ENCODE measurements at places on chromosomes 11 and 22. TPM values are rescaled to one million over a fixed set of nuclear protein-coding genes. Genes with fewer than 3 reads are reported as not detected.

DNA sequence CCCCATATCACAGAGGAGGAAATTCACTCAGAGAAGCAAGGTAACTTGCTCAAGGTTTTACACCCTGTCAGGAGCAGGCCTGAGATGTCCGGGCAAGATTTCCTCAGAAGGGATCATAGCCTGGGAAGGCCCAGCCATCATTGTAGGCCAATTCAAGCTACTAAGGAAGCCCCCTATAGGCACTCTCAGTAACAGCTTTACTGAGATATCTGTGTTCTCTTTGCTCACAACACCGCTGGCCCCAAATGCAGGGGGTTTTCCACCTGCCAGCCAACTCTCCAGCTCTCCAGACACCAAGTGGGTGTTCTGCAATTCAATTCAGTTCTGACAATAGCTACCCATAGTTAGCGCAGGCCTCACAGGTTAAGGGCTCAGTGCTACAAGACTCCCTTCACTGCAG lies 84.0 kb downstream of the SLC36A4 start:
- no peak overlapping the region for H3K4me3 ChIP-seq
- H3K27me3 ChIP-seq, result no peaks in the 10 kb centered on the region
- H3K27ac ChIP-seq, result no peak overlapping the region
- DNase-seq, result no peak

DNA sequence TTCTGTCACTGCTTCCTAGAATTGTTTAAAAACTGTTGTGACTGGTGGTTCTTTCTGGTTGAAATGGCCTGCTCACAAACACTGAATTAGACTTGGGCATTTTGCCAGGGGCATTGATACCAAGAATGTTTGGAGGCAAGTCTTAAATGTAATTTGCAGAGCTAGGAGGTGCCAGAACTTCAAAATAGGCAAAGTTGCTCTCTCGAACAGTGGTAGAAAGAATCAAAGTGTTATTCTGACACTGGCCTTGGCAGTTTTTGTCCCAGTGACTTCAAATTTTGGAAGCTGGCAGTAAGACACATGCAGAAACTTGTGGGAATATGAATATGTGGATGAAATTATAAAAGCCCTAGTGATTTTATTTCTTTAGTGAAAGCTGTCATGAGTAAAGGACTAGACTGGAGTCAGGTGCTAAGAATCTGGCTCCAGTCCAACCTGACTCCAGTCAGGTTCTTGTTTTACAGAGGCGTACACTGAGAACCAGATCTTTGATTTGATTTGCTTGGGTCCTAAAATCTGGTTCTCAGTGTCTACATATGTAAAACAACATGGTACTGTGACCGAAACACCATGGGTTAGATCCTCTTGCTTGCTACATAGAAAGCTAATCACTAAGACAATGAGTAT lies 20.9 kb downstream of the SVIP start:
- no peaks in the 10 kb centered on the region for H3K36me3 ChIP-seq
- no peak overlapping the region for H3K27ac ChIP-seq
- no peak for DNase-seq
- no peaks in the 10 kb centered on the region for H3K27me3 ChIP-seq
- H3K4me3 ChIP-seq, result no peak overlapping the region

GRCh38 chr11:89184021-89184420 lies 6.3 kb downstream of the TYR start:
- H3K4me3 ChIP-seq, result no peak overlapping the region
- H3K36me3 ChIP-seq, result no peaks in the 10 kb centered on the region
- H3K4me1 ChIP-seq, result no peaks in the 10 kb centered on the region
- H3K27ac ChIP-seq, result no peak overlapping the region
- no peaks in the 10 kb centered on the region for H3K27me3 ChIP-seq

- no peak overlapping the region for H3K27ac ChIP-seq
- H3K36me3 ChIP-seq, result no peaks in the 10 kb centered on the region
- H3K27me3 ChIP-seq, result no peaks in the 10 kb centered on the region
- H3K4me1 ChIP-seq, result no peaks in the 10 kb centered on the region
- no peak overlapping the region for H3K4me3 ChIP-seq
These were observed 233.4 kb upstream of the KIRREL3 start for GRCh38 chr11:127233998-127234397.

DNA sequence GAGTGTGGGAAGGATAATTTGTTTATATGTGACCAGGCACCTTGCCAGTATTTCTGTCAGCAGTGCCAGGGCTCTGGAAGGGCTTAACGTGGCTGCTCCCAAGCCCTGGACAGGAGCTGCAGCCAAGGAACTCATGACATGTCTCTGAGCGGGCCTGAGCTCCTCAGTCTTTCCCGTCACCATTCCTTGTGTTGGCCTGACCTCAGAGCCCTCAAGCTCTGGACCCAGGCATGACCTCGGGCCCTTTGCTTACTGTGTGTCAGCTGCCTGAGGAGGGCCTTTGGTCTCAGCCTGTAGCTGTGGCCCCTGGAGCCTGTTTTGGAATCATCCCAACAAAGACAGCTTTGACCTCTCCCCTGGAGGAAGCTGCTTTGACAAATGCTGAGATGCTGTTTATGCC lies 264.1 kb upstream of the PLET1 start:
- H3K27ac ChIP-seq, result no peak overlapping the region
- no peaks in the 10 kb centered on the region for H3K27me3 ChIP-seq
- H3K4me3 ChIP-seq, result no peak overlapping the region
- no peak for DNase-seq

GRCh38 chr11:132464939-132465338 lies 1067.4 kb downstream of the OPCML start:
- H3K4me1 ChIP-seq, result no peaks in the 10 kb centered on the region
- no peak overlapping the region for H3K27ac ChIP-seq
- no peak for DNase-seq

- H3K27me3 ChIP-seq, result no peaks in the 10 kb centered on the region
- H3K4me3 ChIP-seq, result no peak overlapping the region
- H3K27ac ChIP-seq, result no peak overlapping the region
- H3K36me3 ChIP-seq, result no peaks in the 10 kb centered on the region
- H3K4me1 ChIP-seq, result peaks cover 77% of the 10 kb centered on the region
These were observed 56.4 kb downstream of the TRAF6 start for GRCh38 chr11:36453678-36454077.

DNA sequence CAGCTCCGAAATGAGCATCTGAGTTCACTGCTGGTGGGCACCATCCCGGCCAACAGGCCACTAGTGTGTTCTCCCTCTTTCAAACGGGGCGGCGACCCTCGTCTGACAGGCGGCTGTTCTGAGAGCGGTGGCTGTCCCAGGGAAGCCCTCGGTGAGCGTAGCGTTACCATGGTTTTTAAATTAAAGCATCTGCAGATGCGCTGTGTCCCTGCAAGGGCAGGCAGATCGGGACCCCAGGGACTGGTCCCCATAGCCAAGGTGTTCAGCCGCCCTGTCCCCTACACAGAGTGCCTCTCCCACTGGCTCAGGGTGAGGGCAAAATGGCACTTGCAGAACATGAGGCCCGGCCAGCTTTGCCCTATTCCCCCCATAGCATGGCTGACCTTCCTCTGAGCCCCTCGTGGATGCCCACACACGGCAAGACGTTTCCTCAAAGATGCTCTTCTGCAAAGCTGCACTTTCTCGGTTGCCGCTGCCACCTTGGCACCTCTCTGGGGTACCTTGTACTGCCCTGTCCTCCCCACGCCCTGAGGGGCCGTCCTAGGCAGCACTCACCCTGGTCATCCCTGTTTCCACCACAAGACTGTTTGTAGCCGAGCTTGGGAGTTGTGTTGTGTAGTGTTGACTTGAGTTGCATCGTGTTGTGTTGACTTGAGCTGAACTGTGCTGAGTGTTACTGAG lies 51.9 kb upstream of the KCNQ1OT1 start:
- H3K4me3 ChIP-seq, result no peak overlapping the region
- H3K27ac ChIP-seq, result no peak overlapping the region
- H3K4me1 ChIP-seq, result peaks cover 5% of the 10 kb centered on the region

Gene SPI1
- 21.1 TPM for total RNA-seq

Gene ZP1
- 1.6 TPM for total RNA-seq

- no peaks in the 10 kb centered on the region for H3K36me3 ChIP-seq
- no peak for DNase-seq
- H3K4me3 ChIP-seq, result no peak overlapping the region
- no peaks in the 10 kb centered on the region for H3K27me3 ChIP-seq
These were observed 217.3 kb upstream of the NARS2 start for GRCh38 chr11:78791964-78792363.

Gene MRGPRE
- total RNA-seq, result not detected

GRCh38 chr11:115238086-115238485 lies 266.1 kb downstream of the CADM1 start:
- H3K36me3 ChIP-seq, result no peaks in the 10 kb centered on the region
- H3K27me3 ChIP-seq, result no peaks in the 10 kb centered on the region
- H3K4me3 ChIP-seq, result no peak overlapping the region
- no peak for DNase-seq
- H3K27ac ChIP-seq, result no peak overlapping the region
- H3K4me1 ChIP-seq, result no peaks in the 10 kb centered on the region

Measured in thymus (tissue), 14 donors.